ENCODE measurements at places on chromosomes 13 and 19.

GRCh38 chr13:31797154-31797775, 57.9 kb downstream of the RXFP2 start:
- DNase-seq = peak; percentile 2

- no peak for DNase-seq
These were observed 1.3 kb upstream of the FFAR1 start for GRCh38 chr19:35346193-35347052.

- DNase-seq = no peak
These were observed at the start of gene ZSCAN1 for GRCh38 chr19:58033741-58034476. Gene ZSCAN1 (plus strand): TSS chr19:58034025. CDS start chr19:58037837, 3,812 bp downstream.

DNA sequence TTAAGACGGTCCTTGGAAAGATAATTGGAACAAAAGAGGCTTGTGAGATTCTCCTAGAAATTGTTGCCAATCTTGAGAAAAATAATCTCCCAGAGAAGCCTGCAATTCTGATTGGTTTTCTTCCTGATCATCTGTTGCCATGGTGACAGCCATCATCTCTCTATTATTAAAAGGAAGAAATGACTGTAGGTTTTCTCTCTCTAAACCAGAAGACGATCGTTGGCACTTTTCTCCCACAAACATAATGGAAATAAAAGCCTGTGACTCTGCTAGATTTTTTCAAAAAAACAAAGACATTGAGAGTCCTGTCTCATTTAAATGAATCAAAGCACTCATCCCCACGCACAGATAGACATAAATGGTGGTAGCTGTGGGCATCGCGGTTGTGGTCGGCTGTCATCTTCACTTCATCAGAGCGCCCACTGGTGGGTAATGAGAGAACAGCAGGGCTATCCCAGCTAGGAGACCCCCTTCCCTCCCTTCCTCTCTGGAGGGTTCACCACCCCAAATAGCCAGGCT, 21.7 kb upstream of the CALM3 start:
- no peak for DNase-seq

- DNase-seq = no peak
These were observed 2.8 kb downstream of the PALM3 start for GRCh38 chr19:14059093-14059480.

DNA sequence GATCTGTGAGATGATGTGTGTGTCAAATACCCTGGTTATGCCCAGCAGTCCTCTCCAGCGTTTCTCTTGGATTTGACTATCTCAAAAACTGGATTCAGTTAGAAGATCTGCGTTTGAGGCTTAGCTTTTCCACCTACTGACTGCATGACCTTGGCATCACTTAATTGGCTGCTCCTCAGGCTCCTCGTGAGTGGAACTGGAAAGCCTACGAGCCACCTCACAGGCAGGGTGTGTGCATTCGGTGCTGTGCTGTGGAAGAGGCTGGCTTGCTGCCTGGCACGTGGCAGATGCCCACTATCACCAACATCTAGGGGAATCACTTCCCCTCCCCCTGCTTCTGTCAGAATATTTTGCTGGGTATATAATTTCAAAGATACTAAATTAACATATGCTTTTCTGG, 25.6 kb downstream of the FLT1 start:
- DNase-seq = no peak

DNA sequence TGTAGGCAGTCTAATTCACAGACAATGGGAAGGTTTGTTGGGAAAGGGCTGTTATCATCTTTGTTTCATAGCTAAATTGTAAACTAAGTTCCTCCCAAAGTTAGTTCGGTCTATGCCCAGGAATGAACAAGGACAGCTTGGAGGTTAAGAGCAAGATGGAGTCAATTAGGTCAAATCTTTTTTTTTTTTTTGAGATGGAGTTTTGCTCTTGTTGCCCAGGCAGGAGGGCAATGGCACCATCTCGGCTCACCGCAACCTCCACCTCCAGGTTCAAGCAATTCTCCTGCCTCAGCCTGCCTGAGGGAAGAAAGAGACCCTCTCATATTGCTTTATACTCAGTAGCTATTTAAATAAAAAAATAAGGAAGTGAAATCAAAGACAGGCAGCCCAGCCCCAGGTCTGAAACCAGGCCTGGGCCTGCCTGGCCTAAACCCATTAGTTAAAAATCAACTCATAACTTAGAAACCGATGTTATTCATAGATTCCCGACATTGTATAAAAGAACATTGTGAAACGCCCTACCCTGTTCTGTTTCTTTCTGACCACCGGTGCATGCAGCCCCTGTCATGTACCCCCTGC, 297.4 kb upstream of the SGCG start:
- DNase-seq = no peak

DNA sequence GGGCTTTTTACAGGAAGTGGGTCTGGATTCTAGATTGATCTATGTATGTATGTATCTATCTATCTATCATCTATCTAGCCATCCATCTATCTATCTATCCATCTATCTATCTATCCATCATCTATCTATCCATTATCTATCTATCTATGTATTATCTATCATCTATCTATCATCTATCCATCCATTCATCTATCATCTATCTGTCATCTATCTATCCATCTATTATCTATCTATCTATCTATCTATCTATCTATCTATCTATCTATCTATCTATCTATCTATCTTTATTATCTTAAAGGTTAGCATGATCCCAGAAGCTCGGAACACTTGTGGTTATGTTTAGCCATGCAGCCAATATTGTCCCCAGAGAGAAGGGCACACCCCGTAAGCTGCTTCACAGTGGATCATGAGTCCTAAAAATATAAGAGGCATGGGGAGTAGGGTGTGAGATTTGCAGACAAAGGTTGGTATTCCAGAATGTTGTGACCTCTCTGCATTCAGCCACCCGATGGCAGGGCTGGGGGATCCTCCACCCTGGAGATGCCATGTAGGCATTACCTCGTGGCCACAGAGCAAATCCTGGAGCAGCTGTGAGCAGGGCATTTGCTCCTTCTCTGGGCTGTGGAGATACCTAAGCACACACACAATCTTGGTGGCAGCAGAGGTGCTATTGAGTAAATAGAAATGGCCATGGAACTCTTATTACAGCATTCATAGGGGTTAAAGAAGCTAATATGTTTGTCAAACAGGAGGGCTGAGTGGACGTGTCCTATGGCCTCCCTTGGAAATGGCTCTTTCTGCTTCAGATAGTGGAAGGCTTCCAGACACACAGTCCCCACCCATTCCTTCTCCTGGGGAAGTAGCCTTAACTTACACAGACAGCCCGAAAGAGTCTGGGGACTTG, 310.0 kb upstream of the TSHZ3 start:
- no peak for DNase-seq

DNA sequence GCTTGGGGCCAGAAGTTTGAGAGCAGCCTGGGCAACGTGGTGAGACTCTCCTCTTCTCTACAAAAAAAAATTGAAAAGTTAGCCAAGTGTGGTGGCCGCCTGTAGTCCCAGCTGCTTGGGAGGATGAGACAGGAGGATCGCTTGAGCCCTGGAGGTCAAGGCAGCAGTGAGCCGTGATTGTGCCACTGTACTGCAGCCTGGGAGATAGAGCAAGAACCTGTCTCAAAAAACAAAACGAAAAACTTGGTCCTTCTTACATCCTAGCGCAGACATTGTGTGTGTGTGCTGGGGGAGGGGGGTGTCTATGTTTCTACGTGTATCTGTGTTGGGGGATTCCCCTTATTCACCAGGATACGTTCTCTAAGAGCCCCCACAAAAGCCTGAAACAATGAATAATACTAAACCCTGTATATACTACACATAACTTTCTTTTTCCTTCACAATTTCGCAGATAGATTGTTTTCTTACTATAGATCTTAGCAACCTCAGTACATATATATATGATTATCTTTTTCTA, 7.9 kb downstream of the AXL start:
- no peak for DNase-seq

GRCh38 chr19:57515255-57515654, 11.9 kb upstream of the ZNF549 start:
- no peak for DNase-seq

DNA sequence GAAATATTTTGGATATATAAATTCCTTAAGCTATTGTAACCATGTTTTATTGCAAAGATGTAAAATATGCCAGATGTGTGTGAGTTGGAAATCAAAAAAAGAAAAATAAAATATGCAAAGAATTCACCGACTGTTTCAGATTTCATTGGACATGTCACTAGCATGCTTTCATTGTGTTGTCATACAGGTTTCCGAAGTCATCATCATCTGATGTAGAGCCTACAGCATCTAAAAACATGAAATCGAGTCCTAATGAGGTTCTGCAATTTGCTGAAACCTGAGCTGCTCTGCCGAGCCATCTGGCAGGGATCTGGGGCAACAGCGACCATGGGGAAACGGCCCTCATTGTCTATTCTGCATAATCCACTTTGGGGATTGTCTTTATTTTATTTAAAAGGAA, 196.1 kb upstream of the MAB21L1 start:
- DNase-seq = no peak

DNA sequence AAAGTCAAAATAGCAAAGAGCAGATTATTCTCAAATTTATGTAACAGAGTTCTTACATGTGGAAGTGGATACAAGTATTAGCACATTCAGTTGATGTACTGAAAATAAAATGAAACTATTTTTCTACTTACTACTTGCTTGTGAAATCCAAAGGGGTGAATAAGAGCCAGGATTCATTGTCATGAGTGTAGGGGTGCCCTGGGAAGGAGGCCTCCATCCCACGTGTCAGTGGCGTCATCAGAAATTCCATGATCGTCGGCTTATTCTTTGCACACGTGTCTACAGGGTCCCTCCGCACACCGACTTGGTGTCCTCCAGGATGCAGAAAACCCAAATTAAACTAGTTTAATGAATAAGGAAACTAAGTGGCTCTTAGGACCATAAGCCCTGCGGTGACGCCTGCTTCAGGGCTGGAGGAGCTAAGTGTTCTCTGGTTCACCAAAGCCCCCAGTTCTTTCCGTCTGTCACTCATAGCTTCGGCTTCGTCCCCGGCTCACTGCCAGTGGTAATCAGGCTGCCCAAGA, 55.5 kb downstream of the IRS2 start:
- DNase-seq = no peak

- no peak for DNase-seq
These were observed 2.5 kb downstream of the SSC5D start for GRCh38 chr19:55490478-55491432.

DNA sequence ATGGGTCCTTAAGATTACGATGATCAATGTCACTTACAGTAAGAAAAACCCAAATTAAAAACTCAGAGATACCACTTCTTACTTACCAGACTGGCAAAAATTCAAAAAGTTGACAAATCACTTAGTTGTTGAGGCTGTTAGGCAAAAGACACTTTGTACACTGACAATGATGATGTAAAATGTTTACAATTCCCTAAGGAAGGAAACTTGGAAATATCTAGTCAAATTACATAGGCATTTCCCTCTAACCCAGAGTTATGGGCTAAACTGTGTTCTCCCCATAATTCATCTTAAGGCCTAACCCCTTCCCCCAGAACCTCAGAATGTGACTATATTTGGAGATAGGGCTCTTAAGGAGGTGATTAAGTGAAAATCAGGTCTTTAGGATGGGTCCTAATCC, 12.0 kb downstream of the TGDS start:
- DNase-seq = no peak

- DNase-seq = no peak
These were observed 3.7 kb downstream of the CDC34 start for GRCh38 chr19:535017-535835.

GRCh38 chr13:31903111-31903815, 128.3 kb upstream of the FRY start:
- DNase-seq = no peak

DNA sequence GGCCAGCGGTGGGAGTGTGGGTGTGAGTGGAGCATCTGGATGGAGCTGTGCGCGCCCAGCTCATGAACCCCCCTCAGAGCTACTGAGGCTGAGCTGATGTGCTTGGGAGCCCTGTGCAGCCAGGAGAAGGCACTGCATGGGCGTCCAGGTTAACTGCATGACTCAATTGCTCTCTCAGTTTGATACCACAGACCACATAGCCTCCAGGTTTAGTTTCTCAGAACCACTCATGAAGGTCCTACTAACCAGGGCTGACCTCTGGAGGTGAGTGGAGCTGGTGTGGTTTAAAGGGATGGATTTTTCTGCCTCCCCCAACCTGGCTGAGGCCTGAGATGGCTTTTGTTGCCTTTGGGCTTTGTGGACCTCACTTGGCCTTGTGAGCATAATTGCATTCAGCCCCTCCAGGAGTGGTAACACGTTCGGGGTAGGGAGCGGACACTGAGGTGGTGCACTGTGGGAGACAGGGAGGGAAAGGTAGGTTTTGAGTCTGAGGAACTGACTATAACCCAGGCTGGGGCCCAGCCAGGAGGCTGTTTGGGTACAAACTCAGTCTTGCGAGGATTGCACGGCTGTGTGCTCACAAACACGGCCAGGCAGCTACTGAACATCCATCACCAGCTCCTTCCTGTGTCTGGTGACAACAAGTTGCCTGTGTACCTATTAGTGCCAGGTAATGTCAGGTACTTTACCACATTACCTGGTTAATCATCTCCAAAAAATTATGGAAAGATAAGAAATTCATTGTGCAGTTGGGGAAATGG, 97.5 kb downstream of the RGCC start:
- DNase-seq = no peak

DNA sequence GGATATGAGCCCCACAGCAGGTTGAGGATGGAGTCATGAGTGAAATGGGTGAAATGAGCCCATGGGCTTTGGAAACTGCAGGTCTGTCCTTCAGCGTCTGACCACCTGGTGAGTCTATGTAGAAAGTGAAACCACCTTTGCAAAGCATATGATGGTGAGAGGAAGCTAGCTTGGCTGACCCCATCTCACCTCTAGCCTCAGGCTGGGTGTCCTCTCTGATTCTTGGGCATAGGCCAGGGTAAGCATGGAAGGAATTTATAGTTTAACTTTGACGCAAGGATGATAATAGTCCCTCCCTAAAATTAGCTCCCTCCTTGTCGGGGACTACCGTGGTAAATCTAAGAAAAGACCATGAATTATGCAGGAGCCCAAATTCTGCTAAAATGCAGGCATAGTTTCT, 16.8 kb upstream of the PSG9 start:
- no peak for DNase-seq
